ENCODE measurements at places on chromosomes 4 and X.

GRCh38 chr4:113878668-113879067 is 100.8 kb downstream of the ARSJ start:
- DNase-seq, result no peak

GRCh38 chr4:24794480-24794879 is 893 bp upstream of the SOD3 start:
- DNase-seq, result no peak

DNA sequence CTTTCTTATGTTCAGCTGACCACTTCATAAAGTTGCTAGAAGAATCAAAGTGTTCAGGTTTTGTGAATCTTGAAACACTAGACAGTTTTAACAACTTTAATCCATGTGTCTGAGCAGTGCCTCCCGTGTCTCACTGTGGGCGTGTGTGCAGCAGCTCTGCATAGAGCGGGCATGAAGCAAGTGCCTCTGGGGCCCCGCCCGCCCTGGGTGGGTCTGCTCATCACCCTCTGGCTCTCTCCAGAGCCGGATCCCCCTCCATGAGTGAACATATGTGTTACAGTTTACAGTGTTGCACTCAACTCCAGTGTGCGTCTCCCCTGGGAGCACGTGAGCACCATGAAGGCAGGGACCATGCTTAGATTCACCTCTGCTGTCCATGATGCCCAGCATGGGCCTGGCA is 37.6 kb upstream of the CRMP1 start:
- no peak for DNase-seq

GRCh38 chr4:168803732-168804131 is 206.3 kb downstream of the CBR4 start:
- DNase-seq, result no peak

GRCh38 chr4:163540977-163541376 is 46.5 kb downstream of the TMA16 start:
- DNase-seq, result no peak

- DNase-seq, result no peak
Observed at GRCh38 chrX:1124531-1124930, 87.9 kb downstream of the CRLF2 start.

DNA sequence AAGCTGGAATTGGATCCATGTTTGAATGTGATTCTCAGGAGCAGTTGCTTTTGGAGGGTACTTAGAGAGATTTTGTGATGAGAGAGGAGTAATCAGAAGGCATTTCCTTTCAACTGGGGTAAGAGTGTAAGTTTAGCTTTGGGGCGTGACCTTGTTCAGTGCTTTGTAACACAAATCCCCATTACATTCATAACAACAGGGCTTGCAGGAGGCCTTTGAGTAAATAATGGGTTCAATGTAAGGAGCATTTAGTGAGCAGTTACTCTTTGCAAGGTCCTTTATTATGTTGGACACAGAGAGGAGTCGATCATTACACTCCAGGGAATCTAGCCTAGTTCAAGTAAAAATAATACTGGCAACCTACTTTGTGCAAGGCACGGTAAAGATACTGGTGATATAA is 74.0 kb upstream of the AFF2 start:
- no peak for DNase-seq

GRCh38 chrX:103523605-103524004 is 4.3 kb upstream of the RAB40A start:
- no peak for DNase-seq

GRCh38 chrX:10502961-10503360 is 117.4 kb downstream of the MID1 start:
- no peak for DNase-seq

DNA sequence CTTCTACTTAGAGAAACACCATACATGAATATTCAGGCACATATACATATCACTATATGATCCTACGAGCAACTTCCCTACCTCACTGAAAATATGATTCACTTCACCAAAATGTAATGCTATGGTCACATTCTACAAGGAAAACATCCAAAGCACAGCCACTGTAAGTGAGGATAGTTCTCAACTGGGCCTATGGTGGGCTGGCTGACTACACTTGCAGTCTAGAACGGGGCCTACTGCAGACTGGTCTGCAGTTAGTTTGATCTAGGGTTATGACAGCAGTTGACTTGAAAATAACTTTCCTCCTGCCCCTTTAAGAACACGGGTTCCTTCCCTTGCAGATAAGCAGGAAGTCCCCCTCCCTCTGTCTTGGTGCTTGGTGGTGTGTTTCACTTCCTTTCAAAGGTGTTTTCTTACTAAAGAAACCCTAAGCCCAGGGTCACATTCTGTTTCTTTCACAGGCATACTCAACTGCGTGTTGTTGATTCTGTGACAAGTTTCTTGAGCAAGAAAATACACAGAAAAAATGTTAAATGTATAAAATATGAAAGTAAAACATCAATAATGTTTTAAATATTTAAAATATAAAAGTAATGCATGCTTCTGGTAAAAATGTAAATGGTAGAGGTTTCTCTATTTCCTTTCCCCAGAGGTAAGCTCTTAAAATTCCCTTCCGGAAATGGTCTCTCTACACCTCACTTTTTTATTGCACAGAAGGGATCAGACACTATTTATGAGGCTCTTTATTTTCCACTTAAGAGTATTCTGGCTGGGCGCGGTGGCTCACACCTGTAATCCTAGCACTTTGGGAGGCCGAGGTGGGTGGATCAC is 18.0 kb upstream of the TMSB4X start:
- DNase-seq, result peak; percentile 43

DNA sequence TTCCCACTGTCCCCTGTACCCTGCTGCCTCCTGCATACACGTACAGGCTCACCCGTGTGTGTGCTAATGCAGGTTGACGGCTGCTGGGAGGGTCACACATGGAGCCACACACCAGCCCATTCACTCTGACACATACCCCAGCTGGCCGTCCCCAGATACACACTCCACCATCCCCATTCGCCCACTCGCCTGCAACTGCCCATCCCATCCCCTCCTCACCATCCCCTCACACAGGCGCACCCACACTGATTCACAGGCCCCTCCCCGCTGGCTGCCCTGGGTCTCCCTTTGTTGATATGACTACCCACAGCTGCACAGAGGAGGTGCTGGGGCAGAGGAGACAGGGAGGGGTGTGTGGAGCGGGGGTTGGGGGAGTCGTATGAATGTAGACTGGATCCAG is 25.7 kb downstream of the PJA1 start:
- DNase-seq, result no peak

DNA sequence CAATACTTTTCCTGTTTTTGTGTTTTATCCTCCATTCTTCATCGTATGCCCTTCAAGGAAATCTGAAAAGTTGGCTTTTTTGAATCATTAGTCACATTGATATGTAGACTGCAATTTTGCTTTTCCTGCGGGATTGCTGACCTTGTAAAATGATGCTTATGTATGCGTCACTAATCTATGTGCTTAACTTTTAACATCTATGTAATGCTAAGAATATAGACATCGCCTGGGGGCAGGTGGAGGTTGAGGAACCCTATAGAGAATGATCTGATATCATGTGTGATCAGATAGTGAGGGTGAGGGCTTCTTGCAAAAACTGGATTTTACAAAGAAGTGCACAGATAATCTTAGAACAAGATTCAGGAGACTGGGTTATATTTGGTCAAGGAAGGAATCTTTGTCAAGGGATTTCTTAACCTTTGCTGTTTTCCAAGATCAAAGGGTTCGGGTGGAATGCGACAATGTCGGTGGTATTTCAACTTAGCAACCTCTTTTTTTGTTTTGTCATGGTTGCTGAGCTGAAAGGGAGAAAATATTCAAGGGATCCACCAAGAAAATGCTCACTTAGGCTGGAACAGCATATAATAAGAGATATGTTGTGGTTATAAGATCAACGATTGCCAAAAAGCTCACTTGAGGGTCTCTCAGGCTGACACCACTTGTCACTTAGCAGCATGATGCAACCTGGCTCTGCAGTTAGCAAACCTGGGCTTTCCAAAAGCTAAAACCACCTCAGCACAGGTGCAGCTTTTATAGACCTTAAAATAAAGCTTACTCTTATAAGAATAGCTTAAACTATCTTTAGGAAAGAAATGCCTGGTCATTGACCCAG is 70.6 kb upstream of the PUDP start:
- no peak for DNase-seq

GRCh38 chr4:25977397-25978170 is 63.6 kb downstream of the SMIM20 start:
- no peak for DNase-seq

GRCh38 chrX:41603596-41603995 is 85.2 kb upstream of the GPR34 start:
- no peak for DNase-seq

GRCh38 chrX:115372152-115372551 is 82.6 kb downstream of the LUZP4 start:
- no peak for DNase-seq

DNA sequence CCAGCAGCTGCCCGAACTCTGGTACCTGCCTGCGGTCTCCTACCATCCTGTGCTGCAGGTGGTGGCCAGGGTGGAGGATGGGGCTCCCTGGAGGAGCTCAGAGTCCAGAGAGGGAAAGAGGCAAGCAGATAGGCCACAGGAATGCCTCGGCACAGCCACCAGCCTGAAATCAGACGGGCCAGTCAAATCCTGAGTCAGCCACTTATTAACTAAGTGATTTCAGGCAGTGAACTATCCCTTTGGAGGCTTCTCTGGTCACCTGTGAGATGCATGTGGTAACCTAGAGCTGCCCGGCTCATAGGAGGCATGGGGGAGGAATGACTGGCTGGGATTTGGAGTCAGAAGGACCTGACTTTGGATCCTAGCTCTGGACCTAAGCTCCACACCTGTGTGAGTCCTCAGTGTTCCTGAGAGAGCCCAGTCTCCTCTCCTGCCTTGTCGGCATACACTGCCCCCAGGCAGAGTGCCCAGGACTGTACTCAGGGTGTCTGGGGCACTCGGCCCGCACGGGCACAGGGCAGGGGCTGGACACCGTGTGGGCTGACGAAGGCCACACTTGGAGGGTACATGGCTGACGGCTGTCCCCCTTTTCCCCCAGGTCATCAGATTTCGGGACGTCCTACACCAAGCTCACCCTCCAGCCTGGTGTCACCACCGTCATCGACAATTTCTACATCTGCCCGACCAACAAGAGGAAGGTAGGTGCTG is 96.4 kb upstream of the PSAPL1 start:
- DNase-seq, result no peak

DNA sequence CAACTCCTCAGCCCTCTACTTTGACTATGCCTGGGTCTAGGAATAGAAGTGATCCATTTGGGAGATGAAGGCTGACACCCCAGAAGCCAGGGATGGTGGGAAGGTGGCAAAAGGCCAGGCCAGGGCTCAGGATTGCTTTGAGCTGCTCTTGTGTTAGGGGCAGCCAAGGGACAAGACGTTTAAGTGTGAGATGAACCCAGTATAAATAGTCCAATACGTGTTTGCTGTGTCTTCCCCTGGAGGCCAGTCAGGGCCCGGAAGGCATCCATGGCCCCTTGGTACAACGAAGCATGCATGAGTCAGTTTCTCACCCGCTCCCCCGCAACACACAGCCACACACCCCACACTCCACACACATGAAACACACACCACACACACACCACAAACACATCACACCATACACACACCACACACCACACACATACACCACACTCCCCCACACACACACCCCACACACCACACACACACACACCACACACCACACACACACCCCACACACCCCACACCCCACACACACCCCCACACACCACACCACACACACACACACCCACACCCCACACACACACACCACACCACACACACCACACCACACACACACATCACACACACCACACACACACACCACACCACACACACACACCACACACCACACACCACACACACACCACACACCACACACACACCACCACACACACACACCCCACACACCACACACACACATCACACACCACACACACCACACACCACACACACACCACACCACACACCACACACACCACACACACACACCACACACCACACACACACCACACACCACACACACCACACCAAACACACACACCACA is 5.1 kb downstream of the STARD8 start:
- DNase-seq, result no peak

- DNase-seq, result no peak
Observed at GRCh38 chr4:75542824-75543223, 13.0 kb upstream of the ODAPH start.

DNA sequence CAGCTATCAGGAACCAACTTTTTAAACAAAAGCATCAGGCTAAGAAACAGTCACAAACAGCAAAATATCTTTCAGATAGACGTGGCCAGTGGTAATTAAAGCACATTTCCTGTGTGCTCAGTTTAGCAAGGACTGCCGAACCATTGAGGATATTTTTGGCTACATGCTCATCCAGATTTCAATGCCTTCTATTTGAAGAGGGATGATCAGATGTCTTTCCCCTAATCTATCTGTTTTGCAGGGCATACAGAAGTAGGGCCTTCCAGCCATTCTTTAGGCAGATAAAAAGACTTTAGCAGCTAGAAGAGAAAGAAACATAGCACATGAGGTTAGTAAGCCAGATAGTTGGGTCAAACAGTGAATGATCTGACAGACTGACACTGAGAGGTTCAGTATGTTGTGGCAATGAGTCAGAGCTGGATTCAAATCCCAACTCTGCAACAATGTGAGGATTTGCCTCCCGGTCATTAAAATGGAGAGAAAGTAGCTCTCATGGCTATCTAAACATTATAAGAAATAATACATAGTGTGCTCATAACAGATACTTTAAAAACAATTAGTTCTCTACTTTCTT is 100.0 kb upstream of the PRKG2 start:
- no peak for DNase-seq

GRCh38 chrX:15128861-15129260 is 141.0 kb downstream of the ASB9 start:
- no peak for DNase-seq

- no peak for DNase-seq
Observed at GRCh38 chr4:139642364-139642763, 23.3 kb upstream of the MGST2 start.

DNA sequence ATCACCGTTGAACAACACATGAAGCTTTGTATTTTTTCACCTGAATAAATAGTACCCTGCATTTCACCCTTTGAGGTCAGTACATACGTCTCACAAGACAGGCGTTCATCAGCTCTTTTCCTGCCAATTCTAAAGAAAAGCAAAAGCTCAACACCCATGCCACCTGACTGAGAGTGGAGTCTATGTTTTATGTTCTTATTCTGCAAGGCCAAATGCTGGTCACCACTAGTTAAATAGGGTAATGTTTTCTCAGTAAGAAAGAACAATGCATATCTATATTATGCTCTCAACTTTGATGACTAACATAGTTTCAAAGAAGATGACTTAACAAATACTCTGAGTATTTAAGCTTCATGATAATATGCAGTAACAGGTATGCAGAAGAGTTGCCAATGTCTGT is 336.3 kb upstream of the BMP3 start:
- no peak for DNase-seq

- no peak for DNase-seq
Observed at GRCh38 chr4:13918991-13919441, 291.5 kb upstream of the BOD1L1 start.

GRCh38 chr4:15381806-15382338 is 46.0 kb upstream of the C1QTNF7 start:
- DNase-seq, result no peak

GRCh38 chr4:21507439-21507838 is 441.1 kb downstream of the KCNIP4 start:
- DNase-seq, result no peak

DNA sequence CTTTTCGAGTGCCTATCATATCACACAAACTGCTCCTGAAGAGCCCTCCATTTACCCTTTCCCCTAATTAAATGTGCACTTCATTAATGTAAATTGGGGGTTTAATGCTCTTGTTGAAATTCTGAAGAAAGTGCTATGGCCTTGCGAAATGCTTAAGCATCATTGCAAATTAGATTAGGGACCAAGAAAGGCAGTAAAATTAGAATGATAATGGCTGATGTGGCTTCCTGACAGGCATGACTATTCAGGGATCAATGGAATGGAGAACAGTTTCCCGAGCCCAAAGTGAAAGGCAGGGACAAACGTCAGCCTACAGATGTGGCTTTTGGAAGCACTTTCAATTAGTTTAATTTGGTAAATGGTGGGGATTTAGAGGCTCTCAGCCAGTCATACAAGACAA is 120.1 kb downstream of the NKX6-1 start:
- no peak for DNase-seq
